ENCODE measurements at places on chromosomes 7 and 10.

DNA sequence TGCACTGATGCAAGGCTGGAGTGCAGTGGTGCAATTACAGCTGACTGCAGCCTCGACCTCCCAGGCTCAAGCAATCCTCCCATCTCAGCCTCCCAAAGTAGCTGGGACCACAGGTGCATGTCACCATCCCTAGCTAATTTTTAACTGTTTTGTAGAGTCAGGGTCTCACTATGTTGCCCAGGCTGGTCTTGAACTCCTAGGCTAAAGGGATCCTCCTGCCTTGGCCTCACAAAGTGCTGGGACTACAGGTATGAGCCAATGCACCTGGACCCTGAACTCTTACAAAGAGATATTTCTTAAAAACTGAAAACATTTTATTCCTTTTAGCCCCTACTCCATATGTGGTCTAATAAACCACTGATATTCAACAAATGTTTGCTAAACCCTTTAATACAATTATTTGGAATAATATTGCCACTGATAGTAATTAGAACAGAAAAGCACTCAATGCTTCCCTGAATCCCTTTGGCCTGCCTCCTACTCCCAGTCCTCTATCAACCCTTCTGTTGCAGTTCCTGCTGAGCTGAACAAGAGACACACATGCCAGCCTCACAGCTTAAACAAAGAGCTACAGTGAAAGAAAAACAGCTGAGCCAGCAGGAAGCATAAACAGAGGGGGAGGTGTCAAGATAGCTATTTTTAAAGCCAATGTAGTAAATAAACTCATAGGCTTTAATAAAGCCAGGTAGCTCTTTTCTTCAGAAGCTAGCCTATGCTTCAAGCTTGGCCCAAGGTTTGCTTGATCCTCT is 7.0 kb upstream of the GNAI1 start:
- DNase-seq: no peak

DNA sequence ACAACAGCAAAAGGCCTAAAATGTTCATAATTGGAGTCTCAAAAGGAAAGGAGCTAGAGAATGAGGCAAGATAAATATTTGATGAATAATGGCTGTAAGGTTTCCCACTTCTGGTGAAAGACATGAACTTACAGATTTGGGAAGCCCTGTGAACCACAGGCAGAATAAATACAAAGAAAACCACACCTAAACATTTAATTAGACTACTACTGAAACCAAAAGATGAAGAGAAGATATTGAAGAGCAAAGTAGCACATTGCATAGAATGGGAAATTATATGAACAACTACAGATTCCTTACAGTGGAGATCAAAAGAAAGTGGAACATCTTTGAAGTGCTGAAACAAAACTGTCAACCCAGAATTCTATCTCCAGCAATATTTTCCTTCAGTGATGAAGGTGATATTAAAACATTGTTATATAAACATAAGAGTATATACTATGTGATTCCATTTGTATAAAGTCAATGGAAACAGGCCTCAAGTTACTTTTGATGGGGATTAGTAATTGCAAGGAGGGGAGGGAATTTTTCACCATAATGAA is 191.3 kb upstream of the KAT6B start:
- peak; percentile 22 for DNase-seq

- DNase-seq: no peak
Measured at GRCh38 chr7:46784732-46785131, 797.2 kb downstream of the TNS3 start.

- no peak for DNase-seq
Measured at GRCh38 chr10:128001849-128002248, 94.9 kb downstream of the PTPRE start.

DNA sequence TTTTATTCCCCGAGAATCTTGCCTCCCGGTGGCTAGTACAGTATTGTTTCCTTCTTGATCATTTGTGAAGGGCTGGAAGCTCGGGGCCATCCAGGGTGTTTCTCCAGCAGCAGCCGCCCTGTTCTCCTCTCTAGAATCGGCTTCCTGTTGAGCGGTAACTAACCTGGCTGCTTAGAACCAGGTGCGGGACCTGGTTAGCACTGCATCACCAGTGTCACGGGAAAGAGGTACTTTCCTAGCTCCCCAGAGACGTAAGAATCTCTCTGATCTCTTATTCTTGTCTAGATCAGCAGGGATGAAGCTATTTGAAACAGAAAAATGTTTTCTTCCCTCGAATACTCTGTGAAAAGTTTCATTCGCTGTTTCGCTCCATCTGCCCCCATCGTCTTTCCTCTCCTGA is 239.2 kb downstream of the CELF2 start:
- DNase-seq: no peak

DNA sequence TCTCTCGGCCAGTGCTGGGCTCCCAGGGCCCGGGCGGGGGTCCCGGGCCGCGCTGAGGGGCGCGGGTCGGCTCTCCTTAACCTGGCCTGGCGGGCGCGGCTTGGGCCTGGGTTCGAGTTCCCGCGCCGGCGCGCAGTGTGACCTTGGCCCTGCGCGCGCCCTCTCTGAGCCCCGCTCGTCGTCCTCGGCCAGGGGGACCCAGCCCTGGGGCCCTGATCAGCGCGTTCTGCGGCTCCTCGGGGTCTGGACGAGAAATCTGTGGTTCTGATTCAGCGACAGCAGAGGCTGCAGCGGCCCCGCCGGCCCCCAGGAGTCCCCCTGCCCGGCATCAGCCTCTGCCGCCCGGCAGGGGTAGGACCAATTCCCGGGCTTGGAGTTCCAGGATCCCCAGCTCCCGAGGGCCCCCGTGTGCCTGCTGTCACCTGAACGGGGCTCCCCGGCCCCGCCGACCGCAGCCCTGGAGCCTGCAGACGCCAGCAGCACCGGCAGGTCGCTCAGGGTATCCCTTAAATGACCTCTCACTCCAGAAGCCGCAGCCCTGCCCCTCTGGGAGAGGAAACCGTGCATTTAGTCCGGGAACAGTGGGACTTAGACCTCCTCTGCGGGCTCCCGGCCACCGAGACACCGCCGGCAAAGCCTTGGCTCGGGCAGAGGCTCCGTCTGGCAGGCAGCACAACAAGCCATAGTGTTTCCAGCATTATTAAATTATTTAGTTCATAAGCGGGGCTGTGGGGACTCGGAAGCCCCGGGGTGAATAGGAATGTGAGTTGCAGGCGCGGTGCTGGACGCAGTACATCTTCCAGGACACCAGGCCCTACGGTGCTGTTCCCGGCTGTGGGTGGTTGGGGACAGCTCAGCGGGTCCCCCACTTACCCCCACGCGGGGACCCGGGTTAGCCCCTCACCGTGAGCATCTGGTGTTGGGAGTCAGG is 572 bp downstream of the CHST12 start:
- DNase-seq: no peak

- DNase-seq: no peak
Measured at GRCh38 chr7:36185092-36185491, 32.0 kb downstream of the EEPD1 start.

GRCh38 chr7:133290676-133291333 is 37.9 kb downstream of the EXOC4 start:
- DNase-seq: no peak

- no peak for DNase-seq
Measured at GRCh38 chr7:47488969-47489342, 93.0 kb downstream of the TNS3 start.

GRCh38 chr10:47109906-47110305 is 190.1 kb upstream of the GDF10 start:
- DNase-seq: no peak

GRCh38 chr7:3537210-3537875 is 236.3 kb downstream of the SDK1 start:
- no peak for DNase-seq

DNA sequence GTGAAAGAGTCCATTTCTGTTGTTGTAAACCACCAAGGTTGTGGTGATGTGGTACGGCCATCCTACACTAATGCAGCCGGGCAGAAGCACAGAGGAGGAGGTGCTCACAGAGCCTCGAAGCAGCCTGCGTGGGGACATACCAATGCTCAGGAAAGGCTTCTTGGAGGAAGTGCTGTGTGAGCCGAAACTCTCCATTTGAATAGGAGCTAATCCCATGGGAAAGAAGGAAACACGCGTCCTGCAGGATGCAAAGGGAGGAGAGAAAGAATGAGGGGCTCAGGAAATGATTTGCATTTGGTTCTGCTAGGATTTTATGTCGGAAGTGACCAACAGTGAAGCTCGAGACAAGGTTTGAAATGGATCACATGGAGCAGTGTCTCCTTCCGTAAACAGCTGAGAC is 477.9 kb upstream of the ANKRD30A start:
- no peak for DNase-seq

- DNase-seq: no peak
Measured at GRCh38 chr7:138095972-138096935, 20.0 kb downstream of the AKR1D1 start.

GRCh38 chr7:22563032-22563501 is 63.1 kb upstream of the STEAP1B start:
- DNase-seq: peak; percentile 62

All from common myeloid progenitor, CD34-positive (primary cell).